ENCODE measurements at places on chromosomes 1 and 21. TPM values are rescaled to one million over a fixed set of nuclear protein-coding genes. Genes with fewer than 3 reads are reported as not detected.

Gene DNALI1
- total RNA-seq = not detected

GRCh38 chr1:16125088-16125470 is 30.8 kb downstream of the EPHA2 start:
- no peak for DNase-seq

GRCh38 chr1:56301791-56302190 is 277.6 kb downstream of the PLPP3 start:
- no peak for DNase-seq

- peak; percentile 77 for DNase-seq
Observed at GRCh38 chr1:206050655-206051235, 2.2 kb upstream of the RHEX start.
